Spinal cord (tissue), 10 donors: ENCODE measurements at places on chromosomes 3 and 15.
A peak's percentile ranks its signal among the peaks of the same experiment; 100 is the strongest.

DNA sequence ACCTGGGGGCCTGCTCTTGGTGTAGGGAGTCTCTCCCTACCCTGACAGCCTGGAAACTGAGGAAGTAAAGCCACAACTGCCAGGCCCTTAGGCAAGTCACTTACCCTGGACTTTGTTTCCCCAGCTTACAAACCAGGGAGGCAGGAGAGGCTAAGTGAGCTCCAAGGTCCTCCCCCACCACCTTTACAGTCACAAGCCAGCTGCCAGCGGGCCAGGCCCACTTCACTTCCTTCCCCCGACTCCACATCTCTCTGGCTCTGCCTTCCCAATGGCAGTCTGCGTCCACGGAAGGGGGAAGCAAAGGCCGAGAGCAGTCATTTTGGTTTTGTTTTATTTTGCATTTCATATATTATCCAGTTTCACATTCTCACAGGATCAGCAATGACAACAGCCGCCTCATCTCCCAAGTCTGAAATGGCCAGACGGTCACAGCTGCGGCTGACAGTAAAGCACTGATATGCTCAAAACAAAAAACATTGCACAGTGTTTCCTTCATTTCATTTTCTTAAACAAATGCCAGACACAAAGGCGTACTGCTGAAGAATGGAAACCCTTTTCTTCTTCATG, 35.7 kb downstream of the RBPMS2 start:
- no peak for DNase-seq

DNA sequence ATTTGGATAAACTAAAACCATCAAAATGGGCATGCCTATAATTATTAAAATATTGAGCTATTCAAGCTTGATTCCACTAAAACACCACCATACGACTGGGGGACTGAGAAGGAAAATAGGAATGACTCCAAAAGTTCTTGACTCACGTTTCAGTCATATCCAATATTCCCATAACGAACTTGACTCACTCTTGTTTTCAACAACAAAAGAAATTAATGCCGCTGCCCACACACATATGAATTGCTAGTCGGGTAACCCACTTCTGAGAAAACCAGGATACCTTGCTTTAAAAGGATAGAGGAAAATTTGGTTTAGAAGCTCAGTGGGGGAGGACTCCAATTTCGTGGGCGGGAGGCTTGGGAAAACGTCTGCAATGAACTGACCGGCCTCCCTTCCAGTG, 5.2 kb downstream of the HTR3C start:
- DNase-seq, result no peak

GRCh38 chr3:16199769-16200168, 25.3 kb downstream of the GALNT15 start:
- DNase-seq, result no peak

GRCh38 chr3:25155652-25156471, 272.2 kb upstream of the RARB start:
- no peak for DNase-seq

- DNase-seq, result no peak
These were observed 206.5 kb downstream of the LPP start for GRCh38 chr3:188360364-188360881.

GRCh38 chr3:13896473-13897154, 16.7 kb upstream of the WNT7A start:
- DNase-seq, result peak; percentile 90

DNA sequence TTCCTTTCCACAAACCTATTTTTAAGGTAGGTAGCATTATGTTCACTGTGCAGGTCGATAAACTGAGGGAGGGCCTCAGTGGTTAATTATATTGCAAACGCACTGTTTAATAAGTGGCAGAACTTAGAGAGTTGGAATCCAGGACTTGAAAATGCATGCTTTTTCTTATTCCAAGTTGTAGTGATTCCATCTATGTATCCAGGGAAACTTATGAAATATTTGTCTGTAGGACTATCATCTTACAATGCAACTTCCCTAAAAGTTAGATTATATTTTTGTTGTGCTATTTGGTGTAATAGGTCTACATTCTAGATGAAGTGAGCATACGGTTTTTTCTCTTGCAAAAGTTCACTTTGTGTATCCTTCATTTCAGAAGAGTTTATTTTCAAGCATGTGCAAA, 419.5 kb downstream of the NAALADL2 start:
- DNase-seq, result no peak

DNA sequence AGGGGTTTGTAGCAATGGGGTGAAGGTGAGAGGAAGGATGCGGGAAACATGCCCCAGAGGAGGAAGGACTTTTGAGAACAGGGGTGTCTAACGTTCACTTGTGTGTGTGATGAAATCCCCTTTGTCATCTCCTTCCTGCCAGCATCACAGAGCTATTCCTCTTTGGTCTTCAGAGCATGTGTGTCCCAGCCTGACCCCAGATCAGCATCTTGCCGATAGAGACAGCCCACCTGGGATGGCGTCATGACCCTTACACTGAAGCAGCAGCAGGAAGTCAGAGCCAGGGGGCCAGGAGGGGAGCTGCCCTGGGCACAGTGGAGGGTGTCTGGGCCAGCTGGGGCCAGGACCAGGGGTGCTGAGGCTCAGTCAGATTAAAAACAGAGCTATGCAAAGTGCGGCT, 29.9 kb upstream of the GRIP2 start:
- DNase-seq, result no peak

- peak; percentile 53 for DNase-seq
These were observed 283.7 kb upstream of the GBE1 start for GRCh38 chr3:82044930-82045705.
